ENCODE measurements at places on chromosomes 12 and 14.

- no peak for DNase-seq
Measured at GRCh38 chr14:92719421-92719820, 29.0 kb downstream of the LGMN start.

- no peak for DNase-seq
Measured at GRCh38 chr14:76585616-76586015, 175.7 kb upstream of the VASH1 start.

- peak; percentile 19 for DNase-seq
Measured at GRCh38 chr14:99479906-99480869, at the start of gene SETD3. TSS of gene SETD3 (minus strand) at chr14:99480859. CDS start at chr14:99465805, 15,054 bp downstream.

DNA sequence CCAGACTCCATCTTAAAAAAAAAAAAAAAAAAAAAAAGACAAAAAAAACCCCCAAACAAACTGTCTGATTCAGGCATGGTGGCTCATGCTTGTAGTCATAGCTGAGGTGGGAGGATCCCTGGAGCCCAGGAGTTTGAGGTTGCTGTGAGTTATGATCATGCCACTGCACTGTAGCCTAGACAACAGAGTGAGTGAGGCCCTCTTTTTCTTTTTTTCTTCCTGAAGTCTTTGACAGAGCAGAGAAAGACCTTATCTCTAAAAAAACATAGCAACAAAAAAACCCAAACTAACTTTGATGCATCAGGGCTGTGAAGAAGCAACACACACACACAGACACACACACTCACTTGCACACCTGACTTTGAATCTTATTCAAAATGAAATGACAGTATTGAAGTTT lies 7.7 kb upstream of the AMN1 start:
- no peak for DNase-seq
